ENCODE measurements at places on chromosomes 1 and 21. TPM values are rescaled to one million over a fixed set of nuclear protein-coding genes. Genes with fewer than 3 reads are reported as not detected.

- H3K27ac ChIP-seq, result no peak overlapping the region
- no peaks in the 10 kb centered on the region for H3K36me3 ChIP-seq
- H3K27me3 ChIP-seq, result no peaks in the 10 kb centered on the region
- H3K4me1 ChIP-seq, result peaks cover 7% of the 10 kb centered on the region
Observed at GRCh38 chr1:167054946-167055630, 35.1 kb downstream of the GPA33 start.

DNA sequence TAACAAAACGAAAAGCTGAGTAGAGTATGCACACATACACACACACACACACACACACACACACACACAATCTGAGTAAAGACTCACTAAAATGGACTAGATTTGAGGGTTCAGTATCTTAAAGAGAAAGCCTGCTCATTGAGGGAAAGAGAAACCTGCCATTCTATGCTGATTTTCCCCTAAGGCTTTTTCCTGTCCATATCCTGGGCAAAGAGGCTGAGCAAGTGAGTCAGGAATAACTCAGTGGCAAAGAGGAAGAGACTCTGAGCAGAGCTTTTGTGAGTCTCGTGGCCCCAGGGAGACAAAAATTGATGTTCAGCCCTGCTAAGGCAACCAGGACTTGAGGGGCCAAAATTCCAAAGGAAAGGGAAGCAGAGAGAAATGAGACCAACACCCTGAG, 37.3 kb upstream of the RUNX1 start:
- peaks cover 29% of the 10 kb centered on the region for H3K4me1 ChIP-seq
- H3K27ac ChIP-seq, result peak overlapping the region; percentile 77
- H3K4me3 ChIP-seq, result no peak overlapping the region
- no peak for DNase-seq
- H3K27me3 ChIP-seq, result no peaks in the 10 kb centered on the region

DNA sequence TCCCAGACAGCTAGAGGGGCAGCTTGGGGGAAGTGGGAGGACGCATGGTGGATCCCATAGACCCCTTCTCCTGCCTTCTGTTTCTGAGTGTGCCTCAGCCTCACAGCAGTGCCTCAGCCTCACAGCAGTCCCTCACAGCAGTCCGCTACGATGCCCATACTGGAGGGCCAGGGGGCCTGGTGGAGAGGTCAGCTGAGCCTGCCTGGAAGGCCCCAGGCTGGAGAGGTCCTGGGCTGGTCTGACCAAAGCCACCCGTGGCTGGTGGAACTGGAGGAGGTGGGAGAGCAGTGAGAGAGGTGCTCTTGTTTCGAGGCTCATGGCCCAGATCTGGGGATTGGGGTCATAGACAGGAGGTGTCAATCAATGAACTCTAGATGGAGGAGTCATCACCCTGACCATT, 16.0 kb upstream of the RSPO1 start:
- no peaks in the 10 kb centered on the region for H3K36me3 ChIP-seq
- H3K27ac ChIP-seq, result no peak overlapping the region
- DNase-seq, result no peak
- H3K27me3 ChIP-seq, result peaks cover 2% of the 10 kb centered on the region

DNA sequence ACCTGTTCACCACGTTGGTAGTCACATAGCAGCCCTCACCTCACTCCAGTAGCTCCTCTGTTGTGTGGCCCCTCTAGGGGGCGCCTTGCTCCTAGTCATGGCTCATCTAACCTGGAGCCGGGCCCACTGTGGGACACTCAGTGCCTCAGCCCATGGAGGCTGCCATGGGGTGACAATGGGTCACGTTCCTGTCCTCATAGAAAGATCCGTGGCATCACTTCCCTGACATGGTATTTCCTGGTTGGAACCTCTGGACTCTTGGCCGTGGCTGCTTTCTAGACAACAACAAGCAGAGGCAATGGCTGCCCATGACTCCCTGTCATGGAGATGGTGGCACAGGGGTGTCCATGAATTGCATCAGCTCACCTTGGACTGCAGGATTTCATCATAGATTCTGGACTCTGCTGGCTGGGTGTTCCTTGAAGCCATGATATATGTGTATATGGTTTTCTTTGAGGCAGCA, 27.5 kb upstream of the SLAMF6 start:
- H3K4me1 ChIP-seq, result peaks cover 20% of the 10 kb centered on the region
- DNase-seq, result no peak
- no peaks in the 10 kb centered on the region for H3K27me3 ChIP-seq
- H3K4me3 ChIP-seq, result no peak overlapping the region
- H3K36me3 ChIP-seq, result peaks cover 8% of the 10 kb centered on the region
- no peak overlapping the region for H3K27ac ChIP-seq

GRCh38 chr21:27590271-27590670, 623.4 kb upstream of the ADAMTS5 start:
- no peak for DNase-seq
- no peak overlapping the region for H3K27ac ChIP-seq
- H3K4me3 ChIP-seq, result no peak overlapping the region
- H3K36me3 ChIP-seq, result no peaks in the 10 kb centered on the region

- no peak overlapping the region for H3K27ac ChIP-seq
- no peak for DNase-seq
- H3K4me1 ChIP-seq, result peaks cover 5% of the 10 kb centered on the region
- H3K36me3 ChIP-seq, result no peaks in the 10 kb centered on the region
- peaks cover 35% of the 10 kb centered on the region for H3K27me3 ChIP-seq
- no peak overlapping the region for H3K4me3 ChIP-seq
Observed at GRCh38 chr1:232915212-232915611, 35.2 kb upstream of the NTPCR start.

DNA sequence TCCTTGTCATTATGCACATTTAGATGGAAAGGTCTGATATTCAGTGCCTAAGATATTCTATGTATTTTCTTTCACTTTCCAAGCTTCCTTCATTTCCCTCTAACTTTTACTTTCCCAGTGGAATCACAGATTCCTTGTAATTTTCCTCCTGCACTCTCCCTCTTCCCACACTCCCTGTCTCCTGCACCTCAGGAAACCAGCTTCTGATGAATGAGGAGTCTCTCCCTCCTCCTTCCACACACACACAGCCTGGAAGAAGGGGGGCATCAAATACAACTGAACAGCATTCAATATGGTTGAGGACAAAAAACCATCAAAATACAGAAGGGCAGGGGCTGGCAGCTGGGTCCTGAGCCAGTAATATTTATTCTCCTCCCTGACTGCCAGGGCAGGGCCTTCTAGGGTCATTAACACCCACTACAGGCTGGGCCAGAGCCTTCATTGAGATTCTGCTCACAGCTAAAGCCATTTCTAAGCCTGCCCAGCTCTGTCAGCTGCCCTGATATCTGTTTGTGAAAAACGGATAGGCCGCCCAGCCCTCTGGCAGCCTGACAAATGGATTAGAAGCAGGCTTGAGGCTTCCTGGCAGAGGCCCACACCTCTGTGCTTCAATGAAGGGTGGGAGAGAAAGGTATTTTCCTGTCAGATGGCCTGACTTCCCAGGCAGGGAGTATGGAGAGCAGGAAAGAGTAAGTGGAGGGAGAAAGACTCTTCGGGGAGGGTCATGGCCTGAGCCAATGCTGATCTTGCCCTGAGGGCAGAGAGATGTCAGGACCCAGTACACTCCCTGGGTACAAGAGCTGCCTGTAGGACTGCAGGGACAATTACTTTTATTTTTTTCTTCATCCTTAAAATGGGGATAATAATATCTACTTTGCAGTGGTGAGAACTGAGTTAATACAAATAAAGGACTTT, 138.9 kb upstream of the SPATA6 start:
- no peak overlapping the region for H3K27ac ChIP-seq
- no peak for DNase-seq
- H3K4me3 ChIP-seq, result no peak overlapping the region
- peaks cover 27% of the 10 kb centered on the region for H3K27me3 ChIP-seq
- no peaks in the 10 kb centered on the region for H3K36me3 ChIP-seq

DNA sequence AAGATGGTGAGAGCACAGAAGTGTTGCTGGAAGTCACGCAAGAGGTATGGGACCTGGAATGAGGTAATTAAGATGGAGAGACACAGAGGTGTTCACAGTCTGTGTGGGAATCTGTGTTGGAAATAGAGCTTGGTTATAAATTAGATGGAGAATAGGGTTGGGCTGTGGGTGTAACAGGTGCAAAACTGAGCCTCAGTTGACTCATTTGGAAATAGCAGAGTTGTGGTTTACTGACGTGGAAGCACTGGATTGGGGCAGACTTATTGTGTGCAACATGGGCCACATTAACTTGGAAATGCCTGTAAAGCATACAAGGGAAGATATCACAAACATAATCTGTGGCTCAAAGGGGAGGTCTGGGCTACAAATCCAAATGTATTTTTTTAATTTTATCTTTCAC, 13.0 kb downstream of the CAMSAP2 start:
- peaks cover 16% of the 10 kb centered on the region for H3K27me3 ChIP-seq
- no peaks in the 10 kb centered on the region for H3K4me1 ChIP-seq
- DNase-seq, result no peak
- no peaks in the 10 kb centered on the region for H3K36me3 ChIP-seq
- no peak overlapping the region for H3K4me3 ChIP-seq
- H3K27ac ChIP-seq, result no peak overlapping the region

- H3K27ac ChIP-seq, result no peak overlapping the region
- peaks cover 8% of the 10 kb centered on the region for H3K4me1 ChIP-seq
- H3K27me3 ChIP-seq, result no peaks in the 10 kb centered on the region
- no peak for DNase-seq
Observed at GRCh38 chr1:16296643-16297042, 55.6 kb downstream of the FBXO42 start.

GRCh38 chr21:46391773-46392172, 66.9 kb upstream of the DIP2A start:
- no peaks in the 10 kb centered on the region for H3K36me3 ChIP-seq
- no peak overlapping the region for H3K27ac ChIP-seq
- no peaks in the 10 kb centered on the region for H3K27me3 ChIP-seq
- no peak overlapping the region for H3K4me3 ChIP-seq

DNA sequence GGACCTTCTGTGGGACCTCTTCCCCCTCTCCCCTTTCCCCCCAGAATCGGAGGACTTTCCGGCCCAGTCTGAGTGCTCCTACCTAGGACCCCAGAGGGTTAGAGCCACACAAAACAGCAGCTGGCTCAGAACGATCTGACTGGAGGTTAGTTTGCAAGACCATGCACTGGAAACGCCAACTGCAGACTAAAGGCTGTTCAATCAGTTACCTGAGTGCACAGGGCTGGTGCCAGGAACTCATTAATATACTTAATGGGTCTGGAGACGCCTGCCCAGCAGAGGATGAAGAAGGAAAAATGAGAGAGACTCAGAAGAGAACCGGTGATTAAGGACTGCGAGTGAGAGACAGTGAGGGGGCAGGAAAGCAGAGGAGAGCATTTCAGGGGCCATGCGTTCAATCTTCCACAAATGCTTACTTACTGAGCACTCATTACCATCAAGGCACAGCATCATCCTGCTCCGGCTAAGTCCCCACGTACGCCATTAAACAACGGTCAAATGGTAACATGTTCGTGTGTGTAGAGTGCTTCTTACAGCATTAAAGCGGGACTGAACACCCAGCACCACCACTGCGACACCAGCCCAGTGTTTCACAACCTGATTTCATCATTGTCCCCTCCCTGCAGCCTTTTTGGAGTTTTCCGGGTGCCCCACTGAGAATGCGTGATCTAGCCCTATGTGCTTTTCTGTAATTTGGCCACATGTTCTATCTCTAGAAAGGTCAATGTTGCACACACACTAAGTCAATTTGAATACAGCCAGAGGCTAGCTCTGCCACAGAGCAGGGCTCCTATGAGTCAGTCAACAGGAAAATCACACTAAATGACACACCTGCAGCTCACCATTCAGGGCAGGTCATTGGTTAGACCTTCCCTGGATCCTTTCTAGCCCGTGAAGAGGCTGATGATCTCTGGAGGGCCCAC, 7.6 kb downstream of the ENO1 start:
- H3K4me3 ChIP-seq, result peak overlapping the region; percentile 11
- no peak for DNase-seq
- no peaks in the 10 kb centered on the region for H3K27me3 ChIP-seq
- peaks cover 57% of the 10 kb centered on the region for H3K4me1 ChIP-seq
- peak overlapping the region; percentile 79 for H3K27ac ChIP-seq
- H3K36me3 ChIP-seq, result peaks cover 54% of the 10 kb centered on the region

GRCh38 chr1:48524892-48525467, 53.0 kb upstream of the SPATA6 start:
- no peak overlapping the region for H3K4me3 ChIP-seq
- H3K27ac ChIP-seq, result no peak overlapping the region
- H3K4me1 ChIP-seq, result no peaks in the 10 kb centered on the region

DNA sequence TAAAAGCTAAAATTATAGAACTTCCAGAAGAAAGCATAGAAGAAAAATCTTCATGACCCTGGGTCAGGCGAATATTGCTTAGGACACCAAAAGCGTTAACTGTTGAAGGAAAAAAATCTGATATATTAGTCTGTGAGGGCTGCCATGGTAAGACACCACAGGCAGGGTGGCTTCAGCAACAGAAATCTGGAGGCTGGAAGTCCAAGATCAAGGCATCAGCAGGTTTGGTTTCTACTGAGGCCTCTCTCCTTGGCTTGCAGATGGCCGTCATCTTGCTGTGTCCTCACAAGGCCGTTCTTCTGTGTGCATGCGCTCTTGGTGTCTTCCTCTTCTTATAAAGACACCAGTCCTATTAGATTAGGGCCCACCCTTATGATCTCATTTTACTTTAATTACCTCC, 14.5 kb downstream of the IFNLR1 start:
- H3K36me3 ChIP-seq, result no peaks in the 10 kb centered on the region
- no peak overlapping the region for H3K27ac ChIP-seq
- H3K4me1 ChIP-seq, result no peaks in the 10 kb centered on the region
- no peak for DNase-seq
- no peak overlapping the region for H3K4me3 ChIP-seq

DNA sequence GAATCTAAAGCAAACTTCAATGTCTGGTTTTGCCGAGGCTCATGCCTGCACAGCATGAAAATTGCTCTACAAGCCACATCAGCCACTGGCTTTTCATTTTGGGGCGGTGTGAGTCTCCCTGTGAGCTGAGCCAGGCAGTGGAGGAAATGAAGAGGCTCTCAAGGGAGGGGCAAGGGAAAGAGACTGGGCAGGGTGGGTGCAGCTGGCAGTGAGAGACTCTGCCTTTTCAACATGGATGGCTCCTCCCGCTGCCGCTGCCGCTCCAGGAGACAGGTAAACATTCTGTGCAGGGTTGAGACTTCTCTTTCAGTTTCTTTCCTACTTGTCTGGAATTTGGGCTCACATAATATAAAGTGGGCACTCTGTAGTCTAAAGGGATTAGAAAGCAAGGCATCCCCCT, 11.3 kb upstream of the CTSE start:
- H3K27ac ChIP-seq, result no peak overlapping the region
- no peak for DNase-seq
- peaks cover 6% of the 10 kb centered on the region for H3K4me1 ChIP-seq
- H3K27me3 ChIP-seq, result peaks cover 24% of the 10 kb centered on the region
- H3K36me3 ChIP-seq, result no peaks in the 10 kb centered on the region

OR2AK2 gene
- total RNA-seq, result not detected

OR2M3 gene
- total RNA-seq, result not detected

RAB7B gene
- not detected for total RNA-seq

TAS1R1 gene
- not detected for total RNA-seq

USH2A gene
- not detected for total RNA-seq

LAMTOR5 gene
- 150 TPM for total RNA-seq

All from natural killer cell treated with Interleukin-12 subunit alpha and Interleukin-12 subunit beta and Interleukin-15 and Interleukin-18, amount 100 ng/mL, for 72 hours (primary cell).